ENCODE measurements at places on chromosomes 2 and 18.
A peak's percentile ranks its signal among the peaks of the same experiment; 100 is the strongest.

- DNase-seq: no peak
Measured at GRCh38 chr18:2709316-2709715, 53.8 kb downstream of the SMCHD1 start.

- DNase-seq: no peak
Measured at GRCh38 chr18:22667616-22668422, 250.1 kb upstream of the CTAGE1 start.

GRCh38 chr2:223122781-223123180 lies 70.8 kb downstream of the KCNE4 start:
- DNase-seq: no peak

GRCh38 chr2:137888845-137889244 lies 75.4 kb upstream of the HNMT start:
- no peak for DNase-seq

DNA sequence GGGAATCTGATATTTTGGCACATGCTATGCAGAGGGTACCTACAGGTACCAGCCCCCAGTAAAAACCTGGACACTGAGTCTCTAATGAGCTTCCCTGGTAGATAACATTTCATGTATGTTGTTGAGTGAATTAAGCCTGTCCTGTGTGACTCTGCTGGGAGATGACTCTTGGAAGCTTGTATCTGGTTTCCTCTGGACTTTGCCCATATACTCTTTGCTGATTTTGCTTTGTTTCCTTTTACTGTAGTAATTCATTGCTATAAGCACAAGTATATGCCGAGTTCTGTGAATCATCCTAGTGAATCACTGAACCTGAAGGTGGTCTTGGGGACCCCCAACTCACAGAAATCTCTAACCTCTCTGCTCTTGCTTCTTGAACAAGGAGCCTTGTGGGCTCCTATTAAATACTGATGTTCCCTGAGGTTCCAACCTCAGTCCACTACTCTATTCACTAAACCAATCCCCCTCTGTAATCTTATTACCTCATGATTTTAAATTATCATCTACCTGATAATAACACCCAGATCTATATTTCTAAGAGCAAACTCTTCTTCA lies 94.3 kb upstream of the WDSUB1 start:
- no peak for DNase-seq

- DNase-seq: no peak
Measured at GRCh38 chr18:70194227-70194890, 11.1 kb downstream of the RTTN start.

DNA sequence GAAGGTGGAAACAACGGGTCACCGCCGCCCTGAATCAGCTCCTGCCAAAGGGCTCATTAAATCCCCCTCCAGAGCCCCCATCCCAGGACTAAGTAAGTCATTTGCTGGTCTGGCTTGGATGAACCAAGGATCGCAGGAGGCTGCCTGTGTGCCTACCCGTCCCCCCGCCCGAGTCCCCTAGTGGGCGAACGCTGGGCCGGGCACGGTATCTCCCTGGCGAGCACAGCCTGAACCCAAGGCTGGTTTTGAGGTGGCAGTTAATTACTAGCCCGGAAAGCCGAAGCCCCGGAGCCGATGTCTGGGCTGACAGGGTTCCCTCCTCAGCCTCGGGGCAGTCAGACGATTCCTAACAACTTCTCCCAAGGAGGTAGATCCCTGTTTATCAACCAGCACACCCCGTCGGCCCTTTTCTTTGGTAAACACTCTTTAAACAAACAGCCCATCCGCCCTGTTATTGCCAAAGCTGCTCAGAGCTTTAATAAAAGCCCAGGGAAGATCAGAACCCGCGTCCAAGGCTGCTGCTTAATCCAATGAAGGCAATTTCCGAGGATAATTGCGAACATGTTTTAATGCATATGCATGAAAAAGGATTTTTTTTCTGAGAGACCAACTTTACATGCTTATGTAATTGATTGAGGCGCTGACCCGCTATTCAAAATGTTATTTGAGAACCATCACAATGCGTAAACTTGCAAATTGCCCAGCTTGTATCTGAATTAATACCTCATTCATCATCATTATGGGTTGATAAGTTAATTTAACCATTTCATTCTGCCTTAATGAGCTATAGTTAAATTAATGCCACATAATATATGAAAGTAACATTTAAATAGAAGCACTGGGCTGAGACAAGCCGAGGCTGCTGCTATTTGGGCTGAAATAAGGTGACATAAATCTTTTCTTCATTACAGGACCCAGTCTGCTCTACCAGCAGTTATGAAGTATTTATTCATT lies 10.5 kb downstream of the EVX2 start:
- DNase-seq: no peak

GRCh38 chr2:37558623-37559022 lies 112.8 kb downstream of the CDC42EP3 start:
- DNase-seq: peak; percentile 80

- DNase-seq: no peak
Measured at GRCh38 chr2:97660044-97660774, 3.6 kb downstream of the ACTR1B start.

DNA sequence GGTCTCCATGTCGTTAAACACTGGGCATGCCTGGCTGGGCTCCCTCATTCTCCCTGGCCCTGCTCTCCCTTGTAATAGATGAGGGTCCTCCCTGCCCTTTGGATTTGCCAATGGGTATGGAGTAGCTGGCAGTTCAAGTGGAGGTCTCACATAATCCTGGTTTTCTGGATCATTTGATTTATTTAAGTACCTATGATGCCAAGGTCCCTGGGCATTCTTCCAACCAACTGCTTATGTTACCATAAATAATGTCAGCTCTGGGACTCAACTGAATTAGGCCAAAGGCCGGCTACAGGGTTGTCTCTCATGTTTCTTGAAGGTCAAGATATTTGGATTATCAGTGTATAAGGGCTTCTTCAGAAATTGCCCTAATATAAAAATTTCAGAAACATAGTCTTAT lies 104.9 kb upstream of the LYPD6 start:
- DNase-seq: no peak

DNA sequence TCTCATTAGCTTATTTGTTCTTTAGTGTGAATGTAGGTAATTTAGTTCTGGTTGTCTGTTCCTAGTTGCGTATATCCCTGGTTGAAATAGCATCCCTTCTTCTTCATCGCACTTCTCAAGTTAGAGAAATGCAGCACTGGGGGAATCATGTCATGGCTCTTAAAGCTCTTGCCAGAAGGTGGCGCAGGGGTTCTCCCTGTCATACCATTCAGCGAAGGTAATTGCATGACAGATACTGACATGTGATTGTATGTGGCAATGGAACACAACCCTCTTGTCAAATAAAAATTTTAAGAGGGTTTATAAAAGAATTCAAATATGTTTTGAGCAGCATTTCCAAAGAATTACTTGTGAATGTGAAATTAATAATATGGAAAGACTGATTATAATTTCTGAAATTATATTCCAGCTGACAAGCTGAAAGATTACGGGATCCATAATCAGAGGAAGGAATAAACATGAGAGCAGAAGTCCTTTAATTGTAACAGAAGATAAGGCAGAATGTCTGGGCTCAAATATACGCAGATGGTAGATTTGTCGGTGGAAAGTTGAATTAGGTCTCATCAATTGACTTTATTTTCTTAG lies 411.7 kb downstream of the DSEL start:
- peak; percentile 69 for DNase-seq

DNA sequence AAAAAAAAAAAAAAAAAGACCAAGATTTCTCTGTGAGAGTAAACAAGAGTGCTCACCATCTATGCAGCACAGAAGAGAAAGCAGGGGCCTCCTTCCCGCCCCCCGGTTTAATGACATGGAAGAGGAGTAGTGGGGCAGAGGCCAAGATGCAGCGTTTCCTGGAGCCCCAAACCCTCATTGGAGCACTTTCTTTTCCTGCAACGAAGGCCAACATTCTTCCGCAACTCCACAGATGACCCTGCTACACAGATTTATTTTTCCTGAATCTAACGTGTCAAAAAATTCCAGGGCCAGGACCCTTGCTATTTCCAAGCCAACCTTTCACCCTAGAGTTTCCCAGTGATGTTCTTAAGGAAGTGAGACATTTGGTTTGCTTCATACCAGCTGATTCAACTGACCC lies 189.6 kb downstream of the MIB1 start:
- DNase-seq: no peak

DNA sequence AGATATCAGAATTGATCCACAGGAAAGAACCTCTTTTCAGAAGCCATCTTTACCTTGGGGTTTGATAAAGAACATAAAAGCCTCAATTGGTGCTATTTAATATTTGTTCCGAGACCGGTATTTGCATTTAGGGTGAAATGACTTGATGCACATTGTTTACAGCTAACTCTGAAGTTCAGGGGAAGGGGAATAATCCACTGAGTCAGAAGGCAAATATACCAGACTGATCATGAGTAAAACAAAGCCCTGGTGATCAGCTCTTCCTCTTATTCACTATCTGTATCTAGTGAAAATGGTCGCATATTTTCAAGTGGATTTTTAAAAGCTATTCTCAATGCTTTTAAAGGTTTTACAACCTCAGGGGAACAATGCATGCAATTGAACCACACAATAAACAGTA lies 53.0 kb upstream of the ATP8B1 start:
- DNase-seq: no peak

DNA sequence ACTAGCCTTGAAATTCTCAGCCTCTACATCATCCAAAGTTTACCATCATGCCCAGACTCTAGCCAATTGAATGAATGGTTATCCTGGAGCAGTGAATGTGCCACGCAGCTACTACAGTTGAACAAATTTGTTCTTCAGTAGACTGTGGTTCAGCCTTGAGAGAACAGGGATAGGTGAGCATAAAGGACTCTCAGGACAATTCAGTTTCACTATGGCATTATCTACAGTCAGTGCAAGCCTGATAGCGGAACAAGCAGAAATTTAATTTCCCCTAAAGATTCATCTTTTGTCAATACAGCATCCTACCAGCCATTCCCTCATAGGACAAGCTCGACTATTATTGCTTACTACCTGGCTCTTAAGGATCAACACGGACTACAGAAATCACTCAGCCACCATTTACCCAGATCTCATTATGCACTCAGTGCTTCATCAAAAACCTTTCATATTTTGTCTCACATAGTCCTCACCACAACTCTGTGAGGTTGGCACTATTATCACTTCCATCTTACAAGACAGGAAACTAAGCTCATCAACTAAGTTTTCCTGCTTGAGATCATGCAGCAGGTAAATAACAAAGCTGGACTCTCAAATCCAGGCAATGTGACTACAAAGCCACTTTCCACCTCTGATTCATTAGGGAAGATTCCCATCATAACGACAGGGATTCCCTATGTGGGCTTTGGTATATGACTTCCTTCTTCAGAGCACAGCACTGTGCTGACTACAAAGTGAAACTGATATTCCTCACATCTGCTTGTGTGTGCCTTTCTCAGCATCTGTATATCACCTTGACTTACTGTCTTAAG lies 181.5 kb upstream of the ACVR2A start:
- DNase-seq: peak; percentile 61

- no peak for DNase-seq
Measured at GRCh38 chr2:239935789-239936758, 89.1 kb downstream of the NDUFA10 start.

GRCh38 chr18:32735781-32736180 lies 37.0 kb downstream of the KLHL14 start:
- DNase-seq: no peak

- DNase-seq: no peak
Measured at GRCh38 chr2:144131042-144131441, 388.9 kb downstream of the ZEB2 start.

DNA sequence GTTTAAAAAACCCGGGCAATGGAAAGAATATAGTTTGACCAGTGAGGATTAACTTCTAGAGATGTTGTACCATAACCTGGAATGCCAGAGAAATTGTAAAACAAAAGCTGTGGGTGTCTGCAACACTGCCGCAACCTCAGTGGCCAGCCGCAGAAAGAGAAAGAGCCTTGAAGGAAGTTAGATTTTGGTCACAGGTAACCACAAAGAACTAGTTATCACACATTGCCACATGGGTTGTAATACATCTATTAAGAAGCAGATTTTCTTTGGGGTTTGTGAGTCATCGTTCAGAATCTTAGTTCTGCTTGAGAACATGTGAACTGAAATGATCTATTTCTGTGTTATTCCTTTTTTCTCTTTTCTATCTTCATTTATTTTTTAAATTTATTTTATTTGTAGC lies 222.9 kb upstream of the AGAP1 start:
- no peak for DNase-seq

DNA sequence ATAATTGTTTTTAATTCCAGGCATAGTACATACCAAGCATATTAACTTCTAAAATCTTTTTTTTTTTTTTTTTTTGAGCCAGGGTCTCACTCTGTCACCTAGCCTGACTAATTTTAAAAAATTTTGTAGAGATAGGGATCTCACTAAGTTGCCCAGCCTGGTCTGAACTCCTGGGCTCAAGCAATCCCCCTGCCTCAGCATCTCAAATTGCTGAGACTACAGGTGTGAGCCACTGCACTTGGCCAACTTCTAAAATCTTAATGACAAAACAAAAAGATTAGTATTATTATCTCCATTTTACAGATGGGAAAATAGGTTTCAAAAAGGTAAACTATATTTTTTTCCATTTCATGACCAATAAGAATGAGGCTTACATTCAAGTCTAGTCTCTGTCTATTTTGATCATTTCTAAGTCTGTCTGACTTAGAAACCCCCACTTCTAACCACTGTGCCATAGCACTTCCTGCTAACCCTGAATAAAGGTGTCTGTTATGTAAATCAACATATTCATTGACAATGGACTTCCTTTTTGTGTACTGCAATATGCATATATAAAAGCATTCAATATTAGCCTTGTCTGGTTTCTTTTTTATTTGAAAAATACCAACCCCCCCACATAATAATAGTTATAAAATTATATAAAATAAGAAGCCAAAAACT lies 28.7 kb upstream of the ZEB2 start:
- DNase-seq: no peak

- peak; percentile 56 for DNase-seq
Measured at GRCh38 chr2:196925768-196926561, 542 bp downstream of the PGAP1 start.

GRCh38 chr2:20539133-20539719 lies 92.4 kb downstream of the RHOB start:
- no peak for DNase-seq

GRCh38 chr2:10931710-10932255 lies 20.0 kb downstream of the KCNF1 start:
- DNase-seq: no peak

- DNase-seq: peak; percentile 9
Measured at GRCh38 chr2:24021122-24021998, 11.5 kb downstream of the MFSD2B start.

- no peak for DNase-seq
Measured at GRCh38 chr18:79528316-79528695, 132.6 kb downstream of the NFATC1 start.

DNA sequence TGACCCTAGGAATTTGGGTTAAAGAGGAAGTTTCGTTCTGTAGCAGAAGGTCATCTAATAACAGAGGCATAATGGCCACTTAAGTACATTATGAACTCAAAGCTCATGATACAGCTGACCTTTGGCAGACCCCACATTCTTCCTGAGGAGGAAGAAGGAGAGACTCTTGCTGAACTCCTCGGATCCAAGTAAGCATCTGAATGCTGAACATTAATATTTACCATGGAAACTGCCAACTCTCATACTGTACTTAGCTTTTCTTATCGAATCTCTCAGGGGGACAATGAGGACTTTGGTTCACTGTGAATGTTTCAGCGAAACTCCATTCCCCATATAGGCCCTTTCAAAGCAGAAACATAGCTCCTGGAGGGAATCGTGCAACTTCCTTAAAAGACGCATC lies 781.4 kb upstream of the GYPC start:
- DNase-seq: no peak
